Kidney glomerular epithelial cell (primary cell): ENCODE measurements at places on chromosomes 3 and 15.
A peak's percentile ranks its signal among the peaks of the same experiment; 100 is the strongest.

- DNase-seq, result peak; percentile 54
Measured at GRCh38 chr3:25663347-25663868, 1.3 kb downstream of the TOP2B start.

DNA sequence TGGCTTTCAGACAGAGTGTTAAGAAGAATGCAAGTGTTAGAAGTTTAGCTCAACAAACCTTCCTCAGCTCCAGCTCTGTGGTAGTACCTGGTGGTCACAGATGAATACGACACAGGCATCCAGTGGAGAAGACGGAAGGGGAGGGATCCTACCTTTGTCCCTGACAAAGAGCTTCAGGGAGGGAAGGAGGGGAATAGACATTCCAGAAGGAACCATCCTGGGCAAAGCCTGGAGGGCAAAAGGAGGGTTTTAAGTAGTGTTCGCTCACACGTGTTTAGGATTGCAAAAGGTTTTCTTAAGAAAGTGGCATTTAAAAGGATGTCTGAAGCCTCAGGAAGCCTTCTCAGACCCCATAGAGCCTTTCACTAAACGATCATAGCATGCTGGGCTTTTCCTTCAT lies 2.8 kb downstream of the CHCHD4 start:
- DNase-seq, result no peak

GRCh38 chr3:88301273-88301995 lies 151.7 kb downstream of the C3orf38 start:
- DNase-seq, result no peak

GRCh38 chr15:71889385-71889784 lies 79.0 kb downstream of the NR2E3 start:
- DNase-seq, result no peak

DNA sequence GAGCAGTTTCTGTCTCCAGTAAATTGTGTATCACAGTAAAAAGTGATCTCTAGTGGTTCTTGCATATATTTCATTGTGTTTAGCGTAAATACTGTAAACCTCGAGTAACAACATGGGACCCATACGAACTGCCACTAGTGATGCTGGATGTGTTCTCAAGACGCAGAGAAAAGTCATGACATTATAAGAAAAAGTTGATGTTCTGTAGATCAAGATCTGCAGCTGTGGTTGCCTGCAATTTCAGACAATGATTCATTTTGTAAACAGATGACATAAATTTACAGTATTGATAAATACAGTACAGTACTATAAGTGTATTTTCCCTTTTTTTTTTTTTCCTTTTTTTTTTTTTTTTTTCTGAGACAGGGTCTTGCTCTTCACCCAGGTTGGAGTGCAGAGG lies 100.1 kb downstream of the DPH6 start:
- no peak for DNase-seq

- no peak for DNase-seq
Measured at GRCh38 chr3:30315447-30315846, 291.0 kb upstream of the TGFBR2 start.

DNA sequence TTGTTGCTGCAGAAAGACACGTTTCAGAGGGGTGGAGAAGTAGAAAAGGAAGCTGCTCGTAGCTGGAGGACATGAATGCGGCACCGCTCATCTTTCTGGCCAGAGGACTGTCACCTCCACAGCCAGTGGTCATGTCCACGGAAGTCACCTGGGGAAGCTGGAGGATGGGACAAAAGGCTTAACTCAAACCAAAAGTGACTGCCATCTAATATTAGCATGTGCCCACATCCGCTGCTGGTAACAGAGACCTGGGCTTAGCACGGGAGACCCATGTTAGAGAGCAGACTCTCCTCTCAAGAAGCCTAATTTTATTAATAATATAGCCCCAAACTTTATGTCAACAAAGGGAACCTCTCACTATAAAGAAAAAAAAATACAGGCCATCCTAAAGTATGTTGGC lies 5.9 kb downstream of the MEX3B start:
- DNase-seq, result no peak

GRCh38 chr3:51371943-51372557 lies 13.0 kb upstream of the MANF start:
- peak; percentile 49 for DNase-seq

DNA sequence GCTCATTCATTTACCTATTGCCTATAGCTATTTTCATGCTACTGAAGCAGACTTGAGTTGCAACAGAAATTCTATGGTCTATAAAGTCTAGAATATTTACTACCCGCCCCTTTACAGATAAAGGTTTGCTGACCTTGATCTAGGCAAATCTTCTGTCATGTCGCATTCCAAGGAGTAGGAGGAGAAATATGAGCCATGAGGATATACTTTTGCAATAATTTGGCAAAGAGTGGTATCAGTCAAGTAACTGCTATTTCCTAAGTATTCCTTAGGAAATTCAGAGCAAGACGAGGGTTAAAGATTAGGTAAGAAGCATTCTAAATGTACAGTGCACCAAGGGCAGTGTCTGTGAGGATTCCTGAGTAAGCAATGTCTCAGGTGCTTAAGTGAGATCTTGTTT lies 121.0 kb upstream of the NUDT16 start:
- no peak for DNase-seq
